Lower lobe of right lung (tissue), 2 donors: ENCODE measurements at places on chromosomes 7 and 10. TPM values are rescaled to one million over a fixed set of nuclear protein-coding genes. Genes with fewer than 3 reads are reported as not detected.
A peak's percentile ranks its signal among the peaks of the same experiment; 100 is the strongest.

BICC1 gene
- total RNA-seq, result 11.0 TPM

- no peak for DNase-seq
Observed at GRCh38 chr10:110409926-110410325, 87.8 kb upstream of the DUSP5 start.

DNA sequence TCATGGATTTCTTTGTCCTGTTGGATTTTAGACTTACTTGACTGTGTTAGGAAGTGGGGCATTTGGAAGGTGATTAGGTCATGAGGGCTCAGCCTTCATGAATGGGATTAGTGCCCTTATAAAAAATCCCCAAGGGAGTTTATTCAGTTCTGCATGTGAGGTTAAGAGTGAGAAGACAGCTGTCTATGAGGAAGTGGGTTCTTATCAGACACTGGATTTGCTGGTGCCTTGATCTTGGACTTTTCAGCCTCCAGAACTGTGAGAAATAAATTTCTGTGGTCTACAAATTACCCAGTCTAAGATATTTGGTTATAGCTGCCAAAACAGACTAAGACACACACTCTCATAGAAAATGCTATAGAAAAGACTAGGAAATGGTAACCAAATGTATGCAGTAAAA is 724.7 kb upstream of the FZD8 start:
- DNase-seq, result no peak

ANKRD22 gene
- total RNA-seq, result 0.71 TPM

GRCh38 chr10:75468612-75469005 is 37.2 kb downstream of the LRMDA start:
- no peak for DNase-seq

- peak; percentile 84 for DNase-seq
Observed at GRCh38 chr7:106111655-106112117, 426 bp downstream of the SYPL1 start.
